Kidney glomerular epithelial cell (primary cell): ENCODE measurements at places on chromosomes 2 and 18.

DNA sequence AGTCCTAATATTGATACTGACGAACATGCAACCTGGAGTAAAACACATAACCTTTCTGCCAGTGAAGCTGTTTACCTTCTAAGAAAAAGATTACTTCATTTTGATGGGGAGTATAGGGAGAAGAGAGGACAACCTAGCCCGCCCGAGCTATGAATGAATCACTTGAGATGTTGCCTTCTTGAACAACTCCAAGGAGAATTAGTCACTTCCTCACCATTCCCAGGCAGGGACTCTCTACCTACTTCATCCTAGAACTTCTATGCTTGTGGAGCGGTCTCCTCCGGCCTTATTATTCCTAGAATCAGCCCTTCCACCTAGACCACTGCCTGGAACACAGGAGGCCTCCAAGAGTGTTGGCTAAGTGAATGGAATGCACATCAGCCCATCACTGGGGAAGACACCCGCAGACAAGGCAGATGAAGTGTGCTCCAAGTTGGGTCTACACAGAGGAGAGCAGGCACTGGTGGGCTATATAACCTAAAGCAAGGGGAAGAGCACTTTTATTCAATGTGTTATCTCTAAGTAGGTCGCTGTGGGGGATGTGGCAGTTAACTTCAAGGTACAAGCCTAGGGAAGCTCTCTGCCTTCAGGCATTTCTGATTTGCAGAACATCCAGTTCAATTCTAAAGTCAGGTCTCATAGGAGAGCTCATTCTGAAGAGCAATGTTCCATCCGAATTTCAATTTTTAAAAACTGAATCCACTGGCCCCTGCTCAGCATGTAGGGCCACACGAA, 57.4 kb downstream of the STK39 start:
- peak; percentile 49 for DNase-seq

DNA sequence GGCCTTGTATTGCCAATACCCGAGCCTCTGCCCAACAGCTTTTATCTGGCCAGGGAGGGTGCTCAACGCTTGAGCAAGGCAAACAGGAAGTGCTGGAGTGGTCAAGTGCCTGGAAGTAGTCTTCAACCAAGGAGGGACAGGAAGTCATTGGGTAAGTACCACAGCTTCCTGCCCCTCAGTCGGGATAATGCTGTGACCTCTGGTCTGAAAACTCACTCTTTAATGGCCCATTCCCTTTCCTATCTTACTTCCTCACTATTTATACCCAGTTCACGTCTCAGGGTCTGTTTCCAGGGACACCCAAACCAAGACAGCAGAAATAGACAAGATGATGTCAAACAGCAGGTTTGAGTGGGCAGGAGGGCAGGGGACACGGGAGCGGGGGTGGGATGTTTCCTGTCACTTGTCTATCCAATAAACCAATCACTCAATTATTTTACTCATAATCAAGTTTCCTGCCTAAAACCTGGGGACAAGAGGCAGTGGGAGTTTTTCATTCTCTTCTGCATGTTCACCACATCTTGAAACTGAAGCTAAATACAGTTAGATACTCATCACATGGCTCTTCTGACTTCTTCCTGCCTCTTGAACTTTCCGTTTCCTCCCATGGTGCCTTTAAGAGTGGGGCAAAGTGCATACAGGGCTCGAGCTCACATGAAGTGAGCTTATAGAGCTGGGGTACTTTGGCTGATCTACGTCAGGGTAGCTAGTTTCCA, 68.9 kb upstream of the CAB39 start:
- DNase-seq: no peak

DNA sequence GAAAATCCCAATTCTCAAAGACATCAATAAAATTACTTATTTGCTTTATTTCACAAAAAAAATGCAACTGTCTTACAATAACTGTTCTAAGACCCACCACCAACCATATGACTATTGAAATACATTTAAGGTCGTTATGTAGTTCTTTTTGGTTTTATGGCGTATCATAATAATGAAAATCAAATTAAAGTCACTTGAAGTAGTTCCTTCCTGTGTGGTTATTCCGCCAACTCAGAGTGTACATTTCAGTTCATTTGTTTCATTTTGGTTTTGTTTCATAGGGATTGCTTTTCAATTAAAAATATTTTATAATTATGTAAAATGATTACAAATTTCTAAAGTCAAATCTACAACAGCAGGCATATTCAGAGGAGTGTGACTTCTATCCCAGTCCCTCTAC, 45.9 kb upstream of the AAK1 start:
- DNase-seq: no peak

GRCh38 chr2:162261032-162261945, 18.0 kb upstream of the FAP start:
- DNase-seq: no peak

GRCh38 chr2:233764264-233764663, 4.2 kb downstream of the UGT1A1 start:
- peak; percentile 29 for DNase-seq

- no peak for DNase-seq
Measured at GRCh38 chr18:22411446-22411845, 6.3 kb downstream of the CTAGE1 start.

DNA sequence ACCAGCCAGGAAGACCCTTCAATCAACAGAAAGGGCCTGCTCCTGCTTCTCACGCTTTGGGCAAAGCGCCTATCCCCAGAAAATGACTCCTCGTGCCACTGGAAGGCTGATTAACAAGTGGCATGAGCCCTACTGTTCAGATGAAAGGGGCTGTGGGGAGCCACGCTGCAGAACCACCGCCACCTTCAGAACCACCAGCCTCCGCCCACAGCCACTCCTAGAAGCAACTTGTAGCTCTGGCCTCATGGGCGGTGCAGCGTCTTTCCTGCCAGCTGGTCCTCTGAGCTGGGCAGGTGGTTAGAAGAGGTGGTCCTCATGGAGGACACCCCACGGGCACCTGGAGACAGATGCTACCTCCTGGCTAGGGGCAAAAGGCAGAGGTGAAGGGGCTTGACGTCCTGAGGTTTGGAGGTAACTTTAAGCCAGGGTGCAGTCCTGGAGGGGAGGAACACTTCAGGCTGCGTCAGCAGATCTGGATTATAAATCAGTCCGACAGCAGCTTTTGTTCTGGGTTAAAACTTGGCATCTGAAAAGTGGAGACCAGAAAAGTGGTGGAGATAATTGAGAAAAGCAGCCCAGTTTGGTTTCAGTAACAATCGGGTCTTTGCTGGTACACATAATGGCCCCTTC, 861 bp upstream of the SEMA4C start:
- DNase-seq: no peak

- DNase-seq: no peak
Measured at GRCh38 chr2:212537726-212538304, 787 bp downstream of the ERBB4 start.

- DNase-seq: no peak
Measured at GRCh38 chr2:74091391-74091790, 56.3 kb downstream of the BOLA3 start.

GRCh38 chr18:13324880-13325279, 106.3 kb downstream of the LDLRAD4 start:
- DNase-seq: no peak

GRCh38 chr2:128644156-128644555, 325.5 kb upstream of the HS6ST1 start:
- no peak for DNase-seq

GRCh38 chr18:55588111-55588869, at the start of gene TCF4:
TCF4 (minus strand) TSS chr18:55588192; CDS start chr18:55587116, 1,076 bp downstream.
- DNase-seq: peak; percentile 66

GRCh38 chr2:153405196-153405595, 73.4 kb downstream of the RPRM start:
- no peak for DNase-seq

- DNase-seq: no peak
Measured at GRCh38 chr18:35361570-35362321, 15.4 kb downstream of the ZNF396 start.

GRCh38 chr2:234542742-234543141, 45.9 kb upstream of the ARL4C start:
- DNase-seq: no peak
